Activated CD8-positive, alpha-beta memory T cell treated with anti-CD3 and anti-CD28 coated beads for 4 hours (primary cell): ENCODE measurements at places on chromosomes 3 and 15.

DNA sequence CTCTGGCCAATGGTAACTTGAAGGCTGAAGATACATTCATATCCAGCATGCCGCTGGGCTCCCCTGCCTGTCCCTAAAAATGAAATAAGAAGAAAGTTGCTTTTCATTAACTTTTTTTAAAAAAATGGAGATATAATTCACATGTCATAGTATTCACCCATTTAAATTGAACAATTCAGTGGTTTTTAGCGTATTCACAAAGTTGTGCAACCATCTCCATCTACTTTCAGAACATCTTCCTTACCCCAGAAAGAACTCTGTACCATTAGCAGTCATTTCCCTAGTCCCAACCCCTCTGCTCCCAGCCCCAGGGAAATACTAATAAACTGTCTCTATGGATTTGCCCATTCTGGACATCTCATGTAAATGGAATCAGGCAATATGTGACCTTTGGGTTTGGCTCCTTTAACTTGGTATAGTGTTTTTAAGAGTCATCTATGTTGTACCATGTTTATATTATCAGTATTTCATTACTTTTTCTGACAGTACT, 55.8 kb upstream of the GATM start:
- DNase-seq = no peak

DNA sequence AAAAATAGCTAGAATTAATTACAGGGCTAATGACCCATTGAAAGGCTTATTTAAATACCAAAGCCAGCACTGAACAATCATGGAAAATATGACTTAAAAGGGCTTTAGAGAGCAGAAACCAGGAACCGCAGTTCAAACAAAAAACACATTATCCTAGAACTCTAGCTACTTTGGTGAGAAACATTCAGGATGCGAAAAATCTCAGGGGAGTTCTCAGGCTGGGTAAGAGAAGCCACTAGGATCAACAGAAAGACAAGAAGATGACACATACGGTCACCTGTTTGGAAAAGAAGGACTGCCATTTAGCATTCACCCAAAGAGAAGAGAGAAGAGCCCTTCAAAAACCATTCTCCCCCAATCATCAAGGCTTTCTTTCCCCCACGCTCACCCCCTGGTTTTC, 75.6 kb upstream of the ICE2 start:
- no peak for DNase-seq

- DNase-seq = no peak
Observed at GRCh38 chr3:30886888-30887287, 7.6 kb downstream of the GADL1 start.

- DNase-seq = no peak
Observed at GRCh38 chr3:124767691-124768090, 37.4 kb downstream of the UMPS start.

GRCh38 chr3:57393977-57394376, 101.5 kb upstream of the ASB14 start:
- DNase-seq = no peak

GRCh38 chr3:52174896-52175295, 20.7 kb upstream of the POC1A start:
- no peak for DNase-seq

DNA sequence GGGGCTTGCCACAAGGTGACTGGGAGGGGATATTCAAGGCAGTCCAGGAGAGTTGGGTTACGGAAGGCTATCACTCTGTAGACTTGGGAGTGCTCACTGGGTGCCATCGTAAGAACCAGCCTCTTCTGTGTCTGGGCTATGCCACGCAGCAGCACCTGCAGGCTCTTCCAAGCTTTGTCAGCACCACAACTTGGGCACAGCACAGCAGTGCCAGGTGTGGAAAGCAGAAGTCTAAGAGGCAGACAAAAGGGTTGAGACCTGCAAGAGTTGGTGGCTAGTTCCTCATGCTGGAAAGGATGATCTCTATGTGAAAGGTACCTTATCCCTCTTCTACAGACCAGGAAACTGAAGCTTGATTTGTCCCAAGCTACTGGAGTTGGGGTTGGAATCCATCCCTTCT, 15.8 kb downstream of the CX3CR1 start:
- no peak for DNase-seq

- no peak for DNase-seq
Observed at GRCh38 chr3:123841476-123842238, 42.5 kb downstream of the MYLK start.

- DNase-seq = no peak
Observed at GRCh38 chr15:40266828-40267304, 16.0 kb downstream of the ANKRD63 start.
